ENCODE measurements at places on chromosomes 5 and 9. TPM values are rescaled to one million over a fixed set of nuclear protein-coding genes. Genes with fewer than 3 reads are reported as not detected.

The S100Z gene
- not detected for total RNA-seq

The ARL14EPL gene
- not detected for total RNA-seq

The GRIN3A gene
- not detected for total RNA-seq

The SPZ1 gene
- total RNA-seq, result not detected

The GABRA1 gene
- not detected for total RNA-seq

The OR13C9 gene
- not detected for total RNA-seq

The TAF11L5 gene
- not detected for total RNA-seq

The ZNF300 gene
- total RNA-seq, result 5.1 TPM

The PROB1 gene
- total RNA-seq, result 1.2 TPM

The PCDHA1 gene
- not detected for total RNA-seq

The SLC36A2 gene
- total RNA-seq, result not detected

The ARHGEF37 gene
- total RNA-seq, result 2.2 TPM

The TMEM232 gene
- 7.6 TPM for total RNA-seq

The ADAMTS19 gene
- 0.73 TPM for total RNA-seq

The ESM1 gene
- total RNA-seq, result 3.3 TPM

The PAEP gene
- not detected for total RNA-seq

Measured in smooth muscle cell of trachea (primary cell).